ENCODE measurements at places on chromosomes 3 and 15.

- DNase-seq = no peak
Measured at GRCh38 chr3:106518516-106518915, 649.7 kb upstream of the CBLB start.

DNA sequence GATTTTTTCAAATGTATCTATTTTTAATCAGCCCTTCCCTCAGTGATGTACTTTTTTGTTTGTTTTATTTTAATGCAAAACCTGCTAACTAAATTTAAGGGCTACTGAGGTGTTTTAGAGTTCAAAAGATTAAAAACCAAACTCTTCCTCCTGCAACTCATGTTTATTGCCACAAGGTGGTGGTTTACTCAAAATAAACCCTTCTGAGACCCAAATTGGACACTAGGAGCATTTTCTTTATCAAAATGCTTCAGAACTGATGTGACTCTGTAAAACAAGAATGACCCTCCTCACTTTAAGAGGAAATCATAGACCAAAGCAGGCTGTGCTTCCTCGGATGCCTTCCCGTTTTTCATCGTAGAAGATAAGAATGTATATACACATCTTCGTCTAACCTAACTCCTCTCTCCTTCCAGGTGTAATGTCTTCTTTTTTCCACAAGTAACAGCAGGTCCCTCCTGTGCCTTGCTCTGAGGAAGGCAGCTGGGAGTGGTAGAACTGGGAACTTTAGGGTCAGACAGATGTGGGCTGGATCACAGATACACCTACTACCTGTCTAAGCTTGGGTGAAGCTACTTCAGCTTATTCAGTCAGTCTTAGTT, 2.9 kb upstream of the NME9 start:
- peak; percentile 13 for DNase-seq

DNA sequence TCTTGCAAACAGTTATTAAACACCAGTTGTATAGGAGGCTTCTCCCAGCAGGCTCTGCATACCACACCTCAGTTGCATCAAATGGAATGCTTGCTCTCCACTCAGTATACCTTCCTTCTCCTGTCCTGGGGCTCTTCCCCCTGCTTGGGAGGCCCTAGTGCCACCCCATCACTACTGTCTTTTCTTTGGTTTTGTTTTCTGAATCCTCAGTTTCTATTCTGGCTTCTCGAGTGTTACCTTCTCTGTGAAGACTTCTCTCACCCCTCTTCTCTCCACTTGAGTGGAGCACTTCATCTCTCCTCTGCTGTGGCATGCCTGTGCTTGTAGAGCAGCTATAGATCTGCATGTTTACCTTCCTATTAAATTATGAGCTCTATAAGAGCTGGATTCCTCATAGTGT, 75.7 kb upstream of the TPRG1 start:
- DNase-seq = peak; percentile 82

DNA sequence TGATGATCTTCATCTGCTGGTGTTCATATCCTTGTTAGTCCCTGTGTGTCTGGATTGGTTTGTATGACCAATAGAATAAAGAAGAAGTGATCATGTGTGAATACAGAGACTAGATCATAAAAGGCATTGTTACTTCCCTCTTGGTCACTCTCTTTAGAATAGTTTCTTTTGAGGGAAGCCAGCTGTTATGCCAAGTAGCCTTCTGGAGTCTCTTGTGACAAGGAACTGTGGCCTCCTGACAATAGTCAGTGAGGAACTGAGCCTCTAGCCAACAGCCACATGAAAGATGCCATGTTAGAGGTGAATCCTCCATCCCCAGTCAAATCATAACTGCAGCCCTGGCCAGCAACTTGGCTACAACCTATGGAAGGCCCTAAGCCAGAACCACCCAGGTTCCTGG, 63.0 kb upstream of the SMAD3 start:
- no peak for DNase-seq

DNA sequence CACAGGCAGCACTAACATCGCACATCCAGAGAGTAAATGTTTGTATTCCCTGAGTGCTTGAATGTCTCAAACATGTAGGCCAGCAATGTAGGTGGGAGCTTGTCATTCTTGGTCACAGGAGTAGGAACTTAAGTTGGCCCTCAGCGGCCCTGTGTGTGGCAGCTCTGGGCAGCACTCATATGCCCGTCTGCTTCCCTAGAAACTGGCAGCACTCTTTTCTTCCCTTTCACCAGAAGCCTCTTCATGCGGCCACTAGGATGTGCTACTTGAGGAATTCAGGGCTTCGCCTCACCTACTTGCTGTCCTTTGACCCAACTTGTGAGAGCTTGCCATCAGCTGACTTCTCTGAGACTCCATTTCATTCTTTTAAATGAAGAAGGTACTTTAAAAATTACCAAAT, 69.5 kb downstream of the TIPARP start:
- no peak for DNase-seq

DNA sequence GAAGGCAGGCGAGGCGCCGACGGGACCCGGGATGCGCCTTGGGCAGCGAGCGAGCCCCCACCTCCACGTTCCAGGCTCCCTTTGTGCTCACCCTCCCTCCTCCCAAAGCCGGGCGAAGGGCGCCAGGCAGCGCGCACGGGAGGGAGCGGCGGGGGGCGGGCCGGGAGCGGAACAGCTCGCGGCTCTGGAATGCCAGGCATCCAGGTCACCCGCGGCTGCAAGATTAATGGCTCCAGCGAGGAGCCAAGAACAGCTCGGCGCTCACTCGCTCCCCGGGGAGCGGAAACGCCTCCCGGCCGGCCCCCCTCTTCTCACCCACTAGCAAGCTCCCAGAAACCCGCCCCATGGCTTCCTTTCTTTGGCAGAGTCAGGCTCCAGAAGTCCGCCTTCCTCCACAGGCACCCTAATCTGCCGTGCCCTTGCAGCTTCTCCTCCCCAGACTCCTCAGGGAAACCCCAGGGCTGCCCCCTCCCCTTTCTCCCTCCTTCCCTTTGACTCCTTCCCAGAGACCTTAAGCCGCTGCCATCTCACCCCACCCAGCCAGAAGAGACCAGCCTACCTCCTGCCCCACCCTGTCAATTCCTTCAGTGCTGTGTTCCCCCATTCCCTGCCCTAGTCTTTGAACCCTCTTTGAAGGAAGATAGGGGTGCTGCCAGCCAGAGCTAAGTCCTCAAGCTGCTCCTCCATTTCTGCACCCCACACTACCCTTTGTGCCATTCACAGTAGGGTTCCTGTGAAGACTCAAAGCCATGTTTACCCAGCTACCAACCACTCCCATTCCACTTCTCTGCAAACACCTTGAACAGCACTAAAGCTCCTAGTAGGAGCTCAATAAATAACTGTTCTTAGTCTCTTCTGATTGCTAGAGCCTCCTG, 9.9 kb downstream of the AMOTL2 start:
- DNase-seq = peak; percentile 70

GRCh38 chr3:71987089-71987735, 202.3 kb upstream of the PROK2 start:
- DNase-seq = no peak

GRCh38 chr3:134242649-134243617, 7.7 kb downstream of the RYK start:
- no peak for DNase-seq

DNA sequence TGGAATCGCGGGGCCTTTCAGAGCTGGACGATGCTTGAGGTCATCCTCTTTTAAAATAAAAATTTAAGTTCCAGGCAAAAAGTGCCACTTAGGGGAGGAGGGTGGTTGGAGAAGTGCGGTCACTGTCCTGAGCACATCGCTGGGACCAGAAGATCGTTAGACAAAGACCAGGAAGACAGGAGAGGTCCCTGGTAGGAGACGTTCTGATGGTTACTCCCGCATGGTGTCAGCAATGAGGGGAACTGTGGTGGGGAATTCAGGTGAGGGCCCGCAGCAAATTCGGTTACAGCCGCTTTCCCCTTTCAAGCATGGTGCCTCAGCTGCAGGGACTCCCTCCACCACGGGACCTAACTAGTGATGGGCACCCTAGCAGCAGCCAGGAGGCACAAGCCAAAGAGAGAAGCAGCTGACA, 1.0 kb upstream of the ISY1 start:
- DNase-seq = no peak

DNA sequence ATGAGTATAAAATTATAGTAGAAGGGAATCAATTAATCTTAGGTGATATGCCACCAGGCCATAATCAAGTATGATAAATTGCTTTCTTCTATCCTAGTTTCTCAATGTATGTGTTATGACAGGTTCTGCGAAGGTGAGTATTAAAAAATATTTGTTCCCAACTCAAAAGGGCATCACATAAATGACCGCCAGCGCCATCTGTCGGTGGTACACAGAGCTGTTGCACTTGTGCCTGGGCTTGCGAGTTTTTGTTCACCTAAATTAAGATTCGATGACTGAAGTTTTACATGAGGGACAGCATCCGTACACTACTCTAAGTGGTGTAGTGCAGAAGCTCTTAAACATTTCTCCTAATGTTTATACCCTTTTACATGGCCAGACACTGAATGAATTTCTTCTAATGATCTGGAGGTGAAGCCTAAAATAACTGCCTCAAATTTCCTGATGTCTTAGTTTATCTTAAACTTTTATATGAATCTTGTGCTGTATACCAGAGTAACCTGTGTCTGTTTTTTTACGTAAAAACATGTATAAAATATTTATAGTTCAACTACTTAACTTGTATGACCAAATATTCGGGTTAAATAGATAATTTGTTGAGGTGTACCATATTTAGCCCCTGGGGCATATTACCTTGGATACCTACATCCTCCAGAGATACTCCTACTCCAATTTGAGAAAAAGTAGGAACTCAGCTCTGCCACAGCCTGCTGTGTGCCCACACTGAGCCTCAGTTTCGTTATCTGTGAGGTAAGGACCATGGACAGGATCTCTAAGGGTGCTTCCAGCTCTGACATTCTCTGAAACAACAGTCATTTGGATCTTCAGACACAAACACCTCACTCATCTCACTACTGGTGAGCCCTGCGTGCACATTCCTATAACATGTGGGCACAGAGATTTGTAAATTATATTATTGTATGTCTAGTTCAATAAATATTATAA, 365.6 kb downstream of the MAGI1 start:
- peak; percentile 7 for DNase-seq

DNA sequence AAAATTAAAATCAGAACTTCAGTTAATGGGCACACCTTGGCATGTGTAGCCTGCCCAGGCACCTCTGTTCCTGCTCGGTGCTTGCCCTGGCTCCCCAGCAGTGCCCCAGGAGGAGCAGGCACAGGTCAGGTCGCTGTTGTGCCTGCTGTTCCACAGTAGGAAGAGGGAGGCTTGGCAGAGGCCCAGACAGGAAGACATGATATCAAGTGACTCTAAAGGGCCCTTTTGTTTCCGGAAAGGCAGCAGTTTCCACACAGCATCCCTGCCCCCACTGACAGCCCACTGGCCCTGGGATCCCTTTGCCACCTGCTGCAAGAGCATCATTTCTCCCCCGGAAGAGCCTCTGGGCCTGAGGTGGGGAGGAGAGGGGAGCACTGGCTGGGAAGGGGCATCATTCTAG, 40.5 kb upstream of the HES1 start:
- peak; percentile 79 for DNase-seq

GRCh38 chr15:31273258-31273941, 53.2 kb upstream of the KLF13 start:
- DNase-seq = no peak

- DNase-seq = peak; percentile 12
Measured at GRCh38 chr3:143974271-143975238, 2.9 kb downstream of the DIPK2A start.

DNA sequence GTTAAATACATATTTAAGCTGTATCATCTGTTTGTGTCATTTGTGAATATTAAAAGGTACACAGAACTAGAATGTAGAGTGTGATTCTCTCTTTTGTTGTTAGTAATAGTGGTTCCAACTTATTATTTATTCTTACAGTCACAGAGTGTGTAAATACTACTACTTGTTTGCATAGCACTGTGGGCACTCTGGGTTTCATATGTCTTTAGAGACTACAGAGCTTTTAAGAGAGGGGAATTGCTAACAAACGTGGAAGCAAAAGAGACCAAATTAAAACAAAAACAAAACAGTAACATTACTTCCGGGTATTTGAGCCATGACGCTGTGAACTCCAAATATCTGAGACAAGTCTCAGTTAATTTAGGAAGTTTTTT, 828.0 kb upstream of the DPPA4 start:
- DNase-seq = no peak

DNA sequence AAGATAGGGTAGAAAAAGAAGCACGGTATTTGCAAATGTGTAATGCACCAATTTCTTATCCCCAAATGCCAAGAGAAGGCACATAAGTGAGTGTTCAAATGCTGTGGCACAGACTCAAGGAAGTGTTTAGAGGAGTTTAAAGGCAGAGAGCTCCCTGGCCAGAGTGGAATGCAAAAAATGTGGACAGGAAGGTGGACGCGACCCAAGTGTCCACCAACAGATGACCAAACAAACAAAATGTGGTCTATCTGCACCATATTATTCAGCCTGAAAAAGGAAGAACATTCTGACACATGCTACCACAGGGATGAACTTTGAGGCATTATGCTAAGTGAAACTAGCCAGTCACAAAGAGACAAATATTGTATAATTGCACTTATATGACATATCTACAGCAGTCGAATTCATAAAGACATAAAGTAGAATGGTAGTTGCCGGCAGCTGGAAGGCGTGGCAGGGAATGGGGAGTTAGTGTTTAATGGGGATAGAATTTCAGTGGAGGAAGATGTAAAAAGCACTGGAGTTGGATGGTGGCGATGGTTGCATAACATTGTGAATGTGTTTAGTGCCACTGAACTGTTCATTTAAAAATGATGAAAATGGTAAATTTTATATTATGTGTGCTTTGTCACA, 126.6 kb downstream of the SRGAP3 start:
- no peak for DNase-seq

DNA sequence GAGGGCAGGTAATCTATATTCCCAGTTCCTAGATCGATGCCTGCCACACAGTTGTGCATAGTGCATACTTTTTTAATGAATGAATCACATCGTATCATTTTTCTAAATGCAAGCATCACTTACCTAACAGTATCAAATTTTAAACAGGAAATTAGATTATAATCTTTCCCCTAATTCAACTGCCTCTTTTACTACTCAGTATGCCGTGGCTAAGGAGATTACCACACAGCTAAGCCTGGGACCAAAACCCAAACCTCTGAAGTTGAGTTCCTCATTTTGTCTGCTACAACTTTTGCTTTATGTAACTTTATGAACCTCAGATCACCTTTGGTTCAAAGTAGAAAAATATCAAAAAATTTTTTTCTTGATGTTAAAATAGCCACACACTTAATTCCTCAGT, 53.2 kb upstream of the FNDC3B start:
- DNase-seq = no peak

GRCh38 chr15:47340571-47340920, 376.8 kb upstream of the SEMA6D start:
- DNase-seq = no peak

DNA sequence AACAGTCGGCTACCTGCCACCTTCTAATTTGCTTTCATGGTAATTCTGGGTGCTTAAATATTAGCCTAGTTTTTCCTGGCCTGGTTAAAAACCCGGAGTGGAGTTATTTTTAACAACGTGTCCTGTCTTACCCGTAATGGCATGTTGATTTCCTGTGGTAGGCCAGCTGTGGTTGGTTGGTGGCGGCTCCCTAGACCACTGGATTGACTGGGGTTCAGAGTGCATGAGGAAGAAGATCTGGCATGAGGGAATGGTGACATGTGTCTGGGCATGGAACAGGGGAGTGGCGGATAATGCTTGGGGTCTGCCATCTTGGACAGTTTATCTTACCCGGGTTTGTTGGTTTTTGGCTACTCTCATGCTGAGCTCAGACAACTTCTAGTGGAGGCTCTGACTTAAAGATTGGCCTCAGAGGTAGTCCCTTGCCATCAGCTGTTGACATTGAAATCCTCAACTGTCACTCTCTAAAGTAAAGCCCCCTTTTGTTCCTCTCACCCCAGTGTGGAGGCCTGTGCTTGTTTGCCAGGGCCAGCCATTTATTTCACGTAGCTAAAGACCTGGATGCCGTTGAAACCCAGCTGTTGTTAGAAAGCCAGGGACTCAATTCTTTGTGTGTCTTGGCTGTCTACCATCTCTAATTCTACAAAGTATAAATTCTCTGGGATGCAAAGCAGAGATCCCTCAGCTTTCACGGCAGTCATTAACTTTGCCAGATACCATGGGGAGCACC, 81.6 kb downstream of the DNASE1L3 start:
- no peak for DNase-seq
